ENCODE measurements at places on chromosomes 3 and 15.

- DNase-seq, result peak; percentile 94
Measured at GRCh38 chr3:90136456-90137191, 1029.2 kb downstream of the EPHA3 start.

DNA sequence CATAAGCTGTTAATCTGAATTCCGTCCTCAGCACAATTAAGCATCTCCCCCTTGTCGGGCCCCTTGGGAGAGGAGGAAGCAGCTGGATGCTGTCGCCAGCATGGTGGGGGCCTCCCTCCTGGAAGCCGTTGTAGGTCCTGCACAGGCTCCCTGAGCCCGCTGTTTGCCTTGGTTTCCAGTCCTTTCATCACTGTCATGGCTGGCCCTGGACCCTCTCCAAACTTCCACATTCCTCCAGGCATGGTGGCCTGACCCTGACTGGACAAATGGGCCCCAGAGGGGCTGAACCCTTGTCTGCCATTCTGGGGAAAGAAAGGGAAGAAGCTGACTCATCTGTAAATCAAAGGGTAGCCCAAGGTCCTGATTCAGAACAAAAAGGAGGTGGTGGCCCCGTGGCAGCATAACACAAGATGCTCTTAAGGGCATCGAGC, 300.5 kb upstream of the LRRFIP2 start:
- no peak for DNase-seq

- DNase-seq, result no peak
Measured at GRCh38 chr3:11507719-11508118, 136.0 kb downstream of the VGLL4 start.

- no peak for DNase-seq
Measured at GRCh38 chr15:56342653-56343052, 22.6 kb upstream of the TEX9 start.

DNA sequence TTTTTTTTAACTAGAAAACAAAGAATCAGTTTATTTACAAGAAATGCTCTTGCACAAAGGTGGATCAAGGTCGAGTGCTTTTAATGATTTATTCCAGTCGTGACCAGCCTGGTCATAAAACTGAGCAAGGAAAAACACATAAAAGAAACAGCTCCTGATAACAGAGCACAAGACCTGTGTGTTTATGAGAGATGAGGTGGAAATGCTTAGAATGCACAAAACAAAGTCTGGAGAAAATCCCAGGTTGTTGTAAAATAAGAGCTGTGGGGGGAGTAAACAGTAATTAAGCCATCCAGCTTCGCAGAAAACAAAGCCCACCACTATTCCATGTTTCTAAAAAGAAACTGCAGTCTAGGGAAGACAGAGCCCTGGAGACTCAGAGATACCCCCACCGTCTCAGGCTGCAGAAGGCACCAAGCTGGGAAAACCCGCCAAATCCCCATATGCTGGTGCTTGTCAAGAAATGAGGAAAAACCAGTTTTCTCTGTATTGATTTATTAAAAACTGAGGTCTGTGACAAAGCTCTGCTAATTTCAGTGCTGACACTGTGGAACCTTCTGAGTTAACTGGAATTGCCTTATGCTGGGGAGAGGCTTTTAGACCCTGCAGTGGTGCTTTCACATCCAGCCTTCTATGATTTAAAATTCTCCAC, 139.3 kb downstream of the ADAMTS17 start:
- DNase-seq, result peak; percentile 75

DNA sequence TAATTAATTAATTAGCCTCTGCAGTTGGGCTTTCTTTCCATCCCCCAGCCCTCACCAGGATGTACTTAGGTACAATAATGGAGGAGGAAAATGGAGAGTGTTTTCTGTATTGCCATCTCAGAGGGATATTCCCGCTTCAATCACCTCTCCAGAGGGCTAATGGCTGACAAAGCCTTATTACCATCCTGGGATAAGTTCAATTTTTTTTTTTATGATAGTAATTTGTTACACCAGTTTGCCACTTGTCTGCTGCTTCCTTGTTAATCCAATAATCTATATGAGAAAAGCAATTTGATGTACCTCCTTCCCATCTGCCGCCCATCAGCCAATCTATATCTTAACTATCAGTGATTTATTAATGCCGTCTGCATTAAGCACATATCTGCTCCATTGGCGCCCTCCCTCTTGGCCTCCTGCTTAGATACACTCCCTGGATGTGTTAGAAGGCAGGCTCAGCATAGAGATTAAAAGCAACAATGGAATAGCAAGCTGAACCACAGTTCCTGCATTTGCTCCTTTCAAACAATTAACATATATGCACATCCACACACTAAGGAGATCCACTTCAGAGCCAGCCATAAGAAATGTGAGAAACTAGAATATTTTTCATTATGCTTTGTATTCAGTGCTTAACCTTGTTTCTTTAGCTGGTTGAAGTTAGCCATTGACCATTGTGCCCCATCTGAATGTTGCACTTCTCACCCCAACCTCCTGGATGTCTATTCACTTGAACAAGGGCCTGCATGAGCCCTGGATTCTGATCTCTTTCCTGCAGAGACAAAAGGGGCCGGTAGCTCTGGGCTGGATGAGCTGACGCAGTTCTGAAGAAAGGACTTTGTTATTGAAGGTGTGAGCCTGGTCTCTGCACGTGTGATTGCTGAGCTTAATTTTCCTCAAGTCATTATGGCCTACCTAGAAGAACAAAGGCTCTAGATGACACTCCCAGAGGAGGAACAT, 237.3 kb upstream of the GAP43 start:
- DNase-seq, result no peak

DNA sequence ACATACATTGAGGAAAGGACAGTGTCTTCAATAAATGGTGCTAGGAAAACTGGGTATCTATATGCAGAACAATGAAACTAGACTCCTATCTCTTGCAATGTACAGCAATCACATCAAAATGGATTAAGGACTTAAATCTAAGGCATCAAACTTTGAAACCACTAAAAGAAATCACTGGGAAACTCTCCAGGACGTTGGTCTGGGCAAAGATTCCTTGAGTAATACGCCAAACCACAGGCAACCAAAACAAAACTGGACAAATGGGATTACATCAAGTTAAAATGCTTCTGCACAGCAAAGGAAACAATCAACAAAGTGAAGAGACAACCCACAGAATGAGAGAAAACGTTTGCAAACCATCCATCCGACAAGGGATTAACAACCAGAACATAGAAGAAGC, 14.5 kb downstream of the LAMP3 start:
- DNase-seq, result no peak

DNA sequence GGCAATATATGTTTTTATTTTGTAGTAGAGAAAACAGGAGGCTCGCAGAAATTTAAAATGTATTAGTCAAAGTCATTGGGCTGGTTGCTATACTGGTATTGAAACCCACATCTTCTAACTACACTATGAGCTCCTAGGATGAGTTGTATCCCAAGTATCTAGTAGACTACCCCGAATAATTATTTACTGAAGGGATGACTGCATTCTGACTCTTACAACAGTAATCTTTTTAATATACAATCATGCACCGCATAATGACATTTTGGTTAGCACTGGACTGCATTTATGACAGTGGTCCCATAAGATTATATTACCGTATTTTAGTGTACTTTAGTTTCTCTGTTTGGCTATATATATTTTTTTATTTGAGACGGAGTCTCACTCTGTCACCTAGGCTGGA, 15.3 kb downstream of the PIGB start:
- DNase-seq, result no peak

DNA sequence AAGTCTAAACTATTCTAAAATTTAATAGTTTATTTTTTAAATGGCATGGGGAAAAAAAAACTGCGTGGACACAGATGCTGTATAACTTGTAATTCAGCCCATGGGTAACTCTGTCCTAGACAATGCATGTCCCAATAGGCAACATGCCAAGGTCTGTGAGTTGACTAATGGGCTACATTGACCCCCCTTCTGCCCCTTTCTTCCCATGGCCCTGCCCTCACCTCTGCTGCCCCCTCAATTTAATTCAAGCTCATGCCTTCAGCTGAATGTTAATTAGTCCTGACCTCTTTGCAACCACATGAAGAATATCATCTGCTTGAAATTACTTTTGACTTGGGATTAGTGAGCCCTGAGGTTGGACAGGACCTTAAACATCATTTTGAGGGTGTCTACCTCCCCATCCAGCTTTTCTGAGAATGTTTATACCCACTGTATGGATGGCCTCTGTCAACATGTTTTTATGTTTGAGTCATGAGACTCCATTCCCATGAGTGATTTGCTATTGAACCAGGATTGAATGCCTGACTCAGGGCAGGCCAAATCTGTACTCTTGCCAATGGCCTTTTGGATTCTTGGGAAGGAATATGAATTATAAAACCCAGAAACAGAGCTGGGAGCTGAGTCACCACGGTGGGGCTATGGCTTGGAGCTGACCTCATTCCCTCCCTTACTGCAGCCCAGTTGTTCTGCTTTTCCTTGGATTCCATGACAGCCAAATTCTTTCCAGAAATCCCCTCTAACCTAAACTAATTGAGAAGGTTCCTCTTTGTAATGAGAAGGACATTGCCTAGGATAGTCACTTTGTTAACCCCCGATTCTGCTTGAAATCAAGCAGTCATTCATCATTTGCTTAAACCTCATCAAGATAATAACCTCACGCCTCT, 33.5 kb upstream of the PDE8A start:
- no peak for DNase-seq

DNA sequence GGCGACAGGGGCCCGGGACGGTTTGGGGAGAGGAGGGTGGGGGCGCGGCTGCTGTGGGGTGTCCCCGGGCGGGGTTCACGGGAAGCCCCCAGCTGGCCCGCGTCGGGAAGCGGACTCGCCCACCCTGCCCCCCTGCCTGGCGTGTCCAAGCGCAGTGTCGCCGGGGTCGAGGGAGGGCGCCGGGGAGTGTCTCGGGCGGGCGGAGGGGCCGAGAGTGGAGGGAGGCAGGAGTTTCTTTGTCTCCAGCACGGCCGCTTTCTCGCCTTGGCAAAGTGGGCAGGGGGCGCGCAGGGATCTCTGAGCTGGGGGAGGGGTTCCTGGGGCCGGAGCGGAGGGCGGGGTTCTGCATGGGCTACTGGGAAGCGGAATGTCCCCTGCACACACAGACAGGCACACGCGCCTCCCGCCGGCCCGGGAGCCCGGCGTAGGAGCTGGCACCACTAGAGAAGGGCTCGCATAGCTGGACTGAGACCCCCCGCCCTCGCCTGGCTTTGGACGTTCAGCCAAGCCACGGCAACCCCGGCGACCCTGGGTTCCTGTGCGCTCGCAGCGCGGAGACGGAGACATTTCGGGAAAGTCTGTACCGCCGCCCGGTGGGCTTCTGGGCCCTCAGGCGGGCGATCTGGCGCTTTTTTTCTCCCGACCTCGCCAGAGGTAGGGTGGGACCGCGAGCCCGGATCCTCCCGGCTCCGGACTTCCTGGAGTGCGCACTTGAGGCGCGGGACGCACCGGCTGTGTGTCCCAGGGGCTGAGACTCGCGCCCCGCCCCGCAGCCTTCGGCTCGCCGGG, 822 bp downstream of the ST8SIA2 start:
- DNase-seq, result no peak

- no peak for DNase-seq
Measured at GRCh38 chr15:66598095-66598815, 32.5 kb upstream of the LCTL start.

GRCh38 chr3:134480546-134480945, 5.2 kb downstream of the ANAPC13 start:
- no peak for DNase-seq

GRCh38 chr3:87792534-87793336, 266.1 kb downstream of the CGGBP1 start:
- DNase-seq, result no peak

- DNase-seq, result peak; percentile 13
Measured at GRCh38 chr3:52998771-52999513, 46.9 kb downstream of the SFMBT1 start.

DNA sequence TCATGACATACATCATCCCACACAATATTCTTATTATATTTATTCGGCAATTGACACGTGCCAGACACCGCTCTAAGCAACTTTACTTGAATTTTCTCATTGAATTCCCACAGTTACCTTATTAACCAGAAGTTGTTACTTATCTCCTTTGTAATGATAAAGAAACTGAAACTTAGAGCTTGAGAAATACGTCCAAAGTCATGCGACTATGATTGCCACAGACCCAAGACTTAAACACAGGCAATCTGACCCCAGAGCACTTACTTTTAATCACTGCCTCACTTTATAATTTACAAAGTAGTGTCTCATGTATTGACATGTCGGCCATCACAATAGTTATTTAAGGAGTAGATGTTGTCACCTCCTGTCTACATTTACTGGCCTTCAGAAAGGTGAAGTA, 64.7 kb downstream of the ATP13A4 start:
- DNase-seq, result peak; percentile 76

DNA sequence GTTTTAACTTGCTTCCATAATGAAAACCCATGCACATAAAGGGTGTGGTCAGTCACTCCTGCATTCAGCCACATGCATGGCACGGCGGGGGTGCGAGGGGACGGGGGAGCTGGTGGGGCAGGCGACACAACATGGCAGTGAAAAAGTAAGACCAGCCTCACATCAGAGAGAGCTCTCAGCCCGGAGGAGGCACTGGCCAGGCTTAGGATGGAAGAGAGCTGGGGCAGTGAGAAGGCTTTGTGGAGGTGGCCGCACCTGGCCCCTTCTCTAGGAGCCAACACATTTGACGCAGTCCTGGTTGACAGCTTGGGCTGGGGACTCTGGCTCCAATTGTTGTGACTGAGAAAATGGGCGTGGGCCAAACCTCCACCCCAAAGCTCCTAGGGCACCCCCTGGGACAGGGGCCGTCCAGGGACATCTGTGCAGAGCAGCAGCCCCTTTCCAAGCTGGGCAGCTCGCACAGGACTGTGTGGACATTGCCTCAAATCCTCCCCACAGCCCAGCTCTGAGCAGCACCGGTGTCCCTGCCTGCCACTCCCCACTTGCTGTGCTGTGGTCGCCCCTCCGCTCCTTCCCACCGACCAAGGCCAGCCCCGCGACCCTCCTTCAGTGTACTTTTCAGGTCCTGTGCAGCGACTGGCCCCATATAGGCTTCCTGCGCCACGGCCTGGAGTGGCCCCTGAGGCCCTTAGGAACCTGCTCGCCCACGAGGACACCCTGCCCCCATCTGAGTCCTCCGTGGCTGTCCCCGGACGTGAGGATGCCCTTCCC, 126.0 kb upstream of the IQSEC1 start:
- no peak for DNase-seq

DNA sequence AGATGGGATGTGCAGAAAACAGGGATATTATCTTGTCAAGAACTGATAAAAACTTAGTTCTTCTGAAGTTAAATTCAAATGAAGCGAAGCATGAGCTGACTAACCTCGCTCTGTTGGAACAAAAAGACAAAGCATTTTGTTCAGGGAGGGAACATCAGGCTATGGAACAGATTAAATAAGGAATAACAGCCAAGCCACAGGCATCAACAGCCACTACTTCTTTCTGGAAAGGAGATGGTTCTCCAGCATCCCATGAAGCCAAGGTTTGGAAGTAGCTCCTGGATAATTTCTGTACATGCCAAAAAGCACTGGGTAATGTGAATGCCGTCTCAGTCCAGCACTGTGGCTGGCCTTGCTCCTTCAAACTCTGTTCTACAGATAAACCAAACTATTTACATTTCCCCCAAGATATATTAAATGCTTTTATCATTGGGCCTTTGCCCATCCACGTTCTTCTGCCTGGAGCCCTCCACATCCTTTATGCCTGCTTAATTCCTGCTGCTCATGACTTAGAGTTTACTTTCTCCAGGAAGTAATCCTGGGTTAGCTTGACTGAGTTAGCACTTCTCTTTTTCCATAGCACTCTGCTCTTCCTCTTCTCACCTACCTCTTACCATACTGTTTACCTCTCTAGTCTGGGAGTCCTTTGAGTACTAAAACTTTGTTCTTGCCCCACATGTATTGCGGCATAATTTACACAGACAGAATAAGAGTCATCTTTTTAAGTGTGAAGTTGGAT, 232.0 kb downstream of the CLSTN2 start:
- DNase-seq, result no peak
